Caudate nucleus (tissue), 63 donors: ENCODE measurements at places on chromosomes 16 and 17.

DNA sequence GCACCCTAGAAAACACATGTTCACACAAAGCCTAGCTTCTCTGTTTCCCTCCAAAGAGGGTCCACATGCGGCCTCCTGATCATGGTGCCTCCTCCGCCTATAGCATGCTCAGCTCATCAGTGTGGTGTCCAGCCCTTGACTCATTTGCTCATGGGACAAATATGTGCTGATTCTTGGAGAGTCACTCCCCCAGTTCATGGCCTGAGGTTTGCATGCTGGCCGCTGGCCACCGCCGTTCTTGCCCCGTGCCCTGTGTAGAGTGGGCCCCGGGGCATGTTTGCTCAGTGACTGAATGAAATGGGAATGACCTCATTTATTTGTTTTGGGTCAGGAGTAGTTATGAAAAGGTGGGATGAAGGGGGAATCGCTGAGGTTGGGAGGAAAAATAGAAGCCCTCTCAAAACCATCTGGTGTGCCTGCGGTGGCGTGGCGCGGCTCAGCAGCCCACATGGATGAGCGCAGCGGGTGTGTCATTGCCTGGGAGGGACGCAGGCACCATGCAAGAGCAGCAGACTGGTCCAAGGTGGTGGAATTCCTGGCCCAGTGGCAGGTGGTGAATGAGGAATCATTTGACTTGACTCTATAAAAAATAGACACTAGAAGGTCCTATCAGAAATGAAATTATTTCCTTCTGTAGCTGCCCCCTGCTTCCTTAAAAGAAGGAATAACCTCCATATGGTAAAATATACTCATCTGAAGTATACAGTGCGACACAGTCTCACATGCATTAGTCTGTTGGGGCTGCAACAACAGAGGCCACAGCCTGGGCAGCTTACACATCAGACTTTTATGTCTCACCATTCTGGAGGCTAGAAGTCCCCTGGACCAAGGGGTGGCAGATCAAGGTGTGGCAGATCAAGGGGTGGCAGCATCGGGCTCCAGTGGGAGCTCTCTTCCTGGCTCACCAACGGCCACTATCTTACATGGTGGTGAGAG, 31.7 kb downstream of the CRISPLD2 start:
- no peak for DNase-seq

- DNase-seq = no peak
These were observed 19.8 kb downstream of the MAP2K4 start for GRCh38 chr17:12040478-12040877.

DNA sequence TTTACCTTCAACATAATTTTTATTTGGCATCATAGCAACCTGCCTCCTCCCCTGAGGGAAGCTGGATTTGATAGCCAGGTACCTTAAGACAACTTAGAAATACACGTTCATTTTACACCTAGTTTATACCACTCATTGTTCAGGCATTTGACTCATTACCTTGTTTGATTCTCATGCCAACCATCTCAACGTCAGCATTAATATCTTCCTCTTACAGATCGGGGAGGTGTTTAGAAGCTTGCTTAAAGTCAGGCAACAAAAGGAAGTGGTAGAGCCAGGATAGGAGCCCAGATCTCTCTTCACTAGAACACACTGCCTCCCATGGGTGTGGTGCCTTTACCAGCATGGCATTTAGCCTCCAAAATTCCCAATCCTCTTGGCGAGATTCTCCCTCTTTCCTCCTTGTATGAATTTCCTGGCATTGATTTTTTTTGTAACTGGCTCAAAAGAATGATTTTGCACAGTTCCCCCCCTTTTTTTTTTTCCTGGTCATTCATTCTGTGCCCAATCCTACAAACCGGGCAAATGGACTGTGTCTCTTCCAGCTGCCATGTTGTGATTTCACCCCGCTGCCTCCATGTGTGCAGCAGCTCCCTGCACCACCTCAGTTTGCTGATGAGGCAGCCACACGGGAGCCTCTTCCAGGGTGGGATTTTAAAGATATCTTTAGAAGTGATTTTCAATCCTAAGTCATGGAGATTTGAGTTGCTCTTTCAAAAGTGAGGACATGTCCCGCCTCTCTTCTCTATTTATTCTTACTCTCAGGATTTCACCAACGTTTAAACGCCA, 383.6 kb downstream of the UTP18 start:
- DNase-seq = no peak

DNA sequence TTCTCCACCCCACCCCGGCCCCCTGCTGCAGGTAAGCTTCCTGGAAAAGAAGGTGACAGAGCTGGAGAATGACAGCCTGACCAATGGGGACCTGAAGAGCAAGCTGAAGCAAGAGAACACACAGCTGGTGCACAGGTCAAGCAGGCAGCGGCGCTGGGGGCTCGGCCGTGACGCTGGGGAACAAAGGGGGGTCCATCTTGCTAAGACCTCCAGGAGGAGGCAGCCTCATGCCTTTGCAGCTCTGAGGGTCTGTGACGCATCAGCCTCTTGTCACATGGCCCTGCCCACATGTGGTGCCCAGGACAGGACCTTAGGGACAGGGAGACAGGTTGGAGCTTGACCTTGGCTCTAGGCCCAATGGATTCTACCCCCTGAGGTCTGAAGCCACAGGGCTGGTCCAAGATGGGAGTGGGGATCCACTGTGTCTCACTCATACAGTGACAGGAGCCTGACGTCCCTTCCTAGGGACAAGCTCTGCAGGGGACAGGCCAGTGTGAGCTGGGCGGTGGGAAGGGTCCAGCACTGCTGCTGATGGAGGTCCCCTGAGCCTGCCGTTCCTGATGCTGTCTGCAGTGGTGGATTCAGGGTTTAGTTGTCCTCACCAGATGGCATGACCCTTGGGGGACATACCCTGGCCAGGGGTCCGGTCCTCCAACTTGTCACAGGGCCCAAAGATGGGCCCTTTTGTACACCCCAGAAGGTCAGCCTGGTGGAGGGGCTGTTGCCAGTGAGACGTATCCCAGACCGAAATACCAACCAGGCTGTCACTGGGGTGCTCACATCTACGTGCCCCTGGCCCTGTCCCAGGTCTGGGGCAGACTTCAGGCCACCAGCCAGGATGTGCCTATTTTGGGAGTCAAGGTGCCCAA, 132.6 kb downstream of the RAB11FIP4 start:
- no peak for DNase-seq

- no peak for DNase-seq
These were observed 22.6 kb downstream of the ACSM1 start for GRCh38 chr16:20674684-20675487.

DNA sequence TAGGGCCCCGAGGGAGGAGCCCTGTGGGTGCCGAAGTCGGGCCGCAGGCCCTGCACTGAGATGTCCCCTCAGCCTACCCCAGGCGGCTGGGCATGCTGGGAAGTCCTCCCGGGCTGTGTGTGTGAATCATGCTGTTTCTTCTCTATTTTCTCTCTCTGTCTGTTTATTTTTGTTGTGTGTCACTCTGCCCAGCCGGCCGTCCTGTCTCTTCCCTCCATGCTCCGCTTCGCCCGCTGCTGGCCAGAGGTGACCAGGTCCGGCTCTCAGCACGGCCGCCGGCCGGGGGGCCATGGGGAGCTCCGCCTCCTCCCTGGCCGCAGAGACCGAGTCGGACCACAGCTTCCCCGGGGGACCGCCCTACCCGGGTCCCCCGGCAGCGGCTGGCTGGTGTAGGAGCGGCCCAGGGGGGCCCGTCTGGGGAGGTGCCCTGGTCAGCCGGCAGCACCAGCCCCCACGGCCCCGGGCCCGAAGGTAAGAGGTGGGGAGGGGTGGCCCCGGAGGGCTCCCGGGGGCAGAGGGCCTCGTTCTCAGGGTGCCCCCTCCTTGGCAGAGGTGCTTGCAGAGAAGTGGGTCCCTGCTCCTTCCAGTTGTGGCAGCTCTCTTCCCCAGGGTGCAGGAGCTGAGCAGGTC, 12.5 kb downstream of the CAPN15 start:
- DNase-seq = no peak

- DNase-seq = no peak
These were observed at the start of gene HSF4 for GRCh38 chr16:67164599-67165061. TSS of gene HSF4 (plus strand) at chr16:67164745. CDS start at chr16:67164812, 67 bp downstream.

DNA sequence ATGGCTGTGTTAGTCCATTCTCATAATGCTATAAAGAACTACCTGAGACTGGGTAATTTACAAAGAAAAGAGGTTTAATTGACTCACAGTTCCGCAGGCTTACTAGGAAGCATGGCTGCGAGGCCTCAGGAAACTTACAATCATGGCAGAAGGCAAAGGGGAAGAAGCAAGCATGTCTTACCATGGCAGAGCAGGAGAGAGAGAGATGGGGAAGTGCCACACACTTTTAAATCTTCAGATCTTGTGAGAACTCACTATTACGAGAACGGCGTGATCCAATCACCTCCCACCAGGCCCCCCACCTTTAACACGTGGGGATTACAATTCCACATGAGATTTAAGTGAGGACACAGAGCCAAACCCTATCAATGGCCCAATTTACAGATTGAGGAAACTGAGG, 96.5 kb downstream of the SDK2 start:
- DNase-seq = no peak

GRCh38 chr17:69581061-69581961, 166.8 kb downstream of the MAP2K6 start:
- DNase-seq = no peak

- no peak for DNase-seq
These were observed 61.4 kb upstream of the ARHGAP44 start for GRCh38 chr17:12727881-12728280.

GRCh38 chr17:68446626-68447041, 10.7 kb downstream of the WIPI1 start:
- DNase-seq = no peak

DNA sequence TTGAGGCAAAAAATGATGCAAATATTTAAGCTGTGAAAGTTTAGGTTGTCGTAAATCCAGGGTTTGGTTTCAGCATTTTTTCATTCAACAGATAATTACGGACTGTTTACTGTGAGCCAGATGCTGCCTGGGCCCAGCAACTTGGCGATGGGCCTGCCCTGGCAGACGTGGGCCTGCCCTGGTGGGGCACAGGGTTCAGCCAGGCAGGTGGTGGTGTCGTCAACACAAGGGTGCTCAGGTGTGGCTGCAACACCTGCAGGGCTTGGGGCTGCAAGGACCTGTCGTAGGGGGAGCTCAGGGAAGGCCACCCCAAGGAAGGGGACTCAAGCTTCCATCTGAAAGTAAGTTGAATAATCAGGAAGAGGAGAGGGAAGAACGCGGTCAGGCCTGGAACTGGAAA, 15.1 kb downstream of the ZC3H18 start:
- no peak for DNase-seq

DNA sequence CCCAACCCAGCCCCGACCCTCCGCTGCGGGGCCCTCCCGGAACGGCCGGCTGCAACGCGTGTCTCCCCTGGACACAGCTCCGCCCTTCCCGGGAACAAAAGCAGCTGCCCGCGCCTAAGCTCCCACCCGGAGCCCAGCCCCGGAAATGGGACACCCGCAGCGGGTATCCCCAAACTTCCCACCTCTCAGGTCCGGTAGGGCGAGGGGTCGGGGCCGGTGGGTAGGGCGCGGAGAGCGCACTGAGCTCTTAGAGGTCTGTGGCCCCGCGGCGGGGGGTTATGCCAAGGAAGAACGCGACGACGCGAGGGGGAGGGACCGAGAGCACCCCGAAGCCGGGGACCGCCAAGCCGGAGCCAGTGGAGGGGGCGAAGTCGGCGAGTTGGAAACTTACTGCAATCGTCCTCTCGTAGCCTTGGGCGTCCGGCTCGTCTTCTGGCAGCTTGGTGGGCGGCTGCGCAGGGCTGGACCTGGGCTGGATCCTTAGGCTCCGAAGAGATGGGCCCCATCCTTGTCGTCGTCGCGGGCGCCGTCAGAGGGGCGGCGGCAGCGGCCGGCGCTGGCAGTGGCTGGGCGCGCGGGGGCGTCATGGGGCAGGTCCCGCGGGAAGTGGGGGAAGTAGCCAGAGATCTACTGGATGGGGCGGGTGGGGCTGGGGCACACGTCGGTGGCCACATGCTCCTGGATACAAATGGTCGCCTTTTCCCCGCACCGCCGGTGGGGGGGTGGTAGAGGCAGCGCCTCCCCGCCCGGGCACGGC, 6.9 kb downstream of the USP6 start:
- DNase-seq = no peak

DNA sequence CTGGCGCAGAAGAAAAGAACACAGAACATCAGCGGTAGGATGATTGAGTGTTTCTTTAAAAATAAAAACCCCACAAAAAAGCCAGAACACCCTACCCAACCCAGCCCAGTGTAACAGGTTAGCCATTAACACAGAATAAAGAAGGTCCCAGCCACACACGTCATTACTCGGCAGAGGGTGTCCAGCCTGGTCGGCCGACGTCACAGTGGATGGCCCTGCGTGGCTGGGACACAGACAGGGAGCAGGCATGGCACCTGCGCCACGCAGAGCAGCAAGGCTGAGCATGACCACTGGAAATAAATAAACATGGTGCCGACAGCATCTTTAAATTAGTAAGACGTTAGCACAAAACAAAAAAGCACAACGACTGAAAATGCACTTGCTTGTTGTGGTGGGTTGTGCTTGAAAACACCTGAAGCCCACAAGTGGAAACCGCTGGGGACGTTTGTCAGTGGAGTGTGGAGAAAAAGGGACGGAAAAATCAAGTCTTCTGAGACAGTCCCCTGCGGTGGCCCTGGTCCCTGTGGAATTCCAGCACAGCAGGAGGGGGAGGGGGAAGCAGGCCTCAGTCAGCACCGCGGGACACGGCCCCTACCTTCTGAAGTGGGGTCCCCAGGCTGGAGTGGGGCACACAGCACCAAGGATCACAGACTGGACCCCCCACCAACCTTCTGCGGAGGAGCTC, 39.2 kb downstream of the SLC7A5 start:
- DNase-seq = no peak

- DNase-seq = no peak
These were observed 27.0 kb upstream of the NTN1 start for GRCh38 chr17:8994319-8994718.

- no peak for DNase-seq
These were observed 14.2 kb upstream of the MARCHF10 start for GRCh38 chr17:62822080-62822904.

DNA sequence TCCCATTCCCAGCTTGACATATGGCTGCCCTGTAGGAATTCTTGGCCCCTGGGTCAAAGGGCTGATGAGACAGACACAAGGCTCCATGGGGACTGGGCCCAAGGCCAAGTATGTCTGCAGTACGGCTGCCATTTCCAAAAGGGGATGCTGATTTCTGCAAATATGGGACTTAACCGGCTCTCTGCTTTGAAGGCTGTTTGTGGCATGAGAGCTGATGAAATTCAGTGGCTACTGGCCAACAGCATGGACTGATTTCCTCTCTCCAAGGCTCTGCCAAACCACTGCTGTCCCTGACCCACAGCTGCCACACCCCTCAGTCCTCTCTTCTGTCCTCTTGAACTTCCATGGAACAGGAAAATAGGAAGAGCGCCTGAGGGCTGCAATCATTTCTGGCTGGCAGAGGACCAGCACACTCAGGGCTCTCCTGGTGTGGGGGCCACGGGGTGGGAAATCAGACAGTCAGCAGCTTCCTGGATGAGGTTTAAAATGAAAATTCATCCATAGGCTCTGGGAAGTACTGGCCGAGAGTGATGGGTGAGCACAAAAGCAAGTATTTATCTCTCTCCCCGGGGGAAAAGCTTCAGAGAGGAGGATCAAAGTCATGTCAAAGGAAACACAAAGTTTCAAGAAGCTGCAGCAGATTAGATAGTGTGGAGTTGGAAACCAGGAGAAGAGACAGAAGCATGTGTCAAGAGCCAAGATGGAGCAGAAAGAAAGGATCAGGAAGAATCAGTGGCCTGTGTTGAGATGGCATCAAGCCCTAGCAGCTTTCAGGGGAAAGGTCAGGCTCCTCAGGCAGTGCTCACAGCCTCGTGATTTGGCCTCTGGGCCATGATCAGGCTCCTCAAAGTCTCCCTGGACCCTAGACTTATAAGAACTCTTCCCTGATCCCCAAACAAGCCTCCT, 64.1 kb upstream of the SREBF1 start:
- DNase-seq = no peak
